ENCODE measurements at places on chromosomes 2 and 18. TPM values are rescaled to one million over a fixed set of nuclear protein-coding genes. Genes with fewer than 3 reads are reported as not detected.

Gene AGXT
- not detected for total RNA-seq

Gene SLC5A7
- not detected for total RNA-seq

Gene CNGA3
- not detected for total RNA-seq

Gene B3GNT7
- total RNA-seq: 0.25 TPM

All from activated naive CD8-positive, alpha-beta T cell treated with anti-CD3 and anti-CD28 coated beads for 36 hours (primary cell).